Effector memory CD8-positive, alpha-beta T cell (primary cell): ENCODE measurements at places on chromosomes 7 and 10.

DNA sequence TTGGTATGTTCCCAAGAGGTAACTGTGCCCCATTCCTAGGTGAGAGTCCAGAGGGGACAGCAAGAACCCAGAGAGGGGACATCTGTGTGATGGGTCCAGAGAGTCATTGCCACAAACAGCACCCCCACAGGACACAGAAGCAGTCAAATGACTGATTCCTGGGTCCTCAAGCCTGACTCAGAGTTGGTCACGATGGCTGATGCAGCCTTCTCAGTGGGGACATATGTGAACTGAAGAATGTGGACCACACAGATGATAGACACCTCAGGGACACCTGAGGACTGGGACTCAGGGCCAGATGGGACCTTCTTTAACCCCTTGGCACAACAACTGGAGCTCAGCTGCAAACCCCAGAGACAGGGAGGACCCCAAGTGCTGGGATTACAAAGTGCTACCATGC lies 96.5 kb downstream of the STRA8 start:
- no peak overlapping the region for H3K4me3 ChIP-seq
- H3K27ac ChIP-seq = no peak overlapping the region
- H3K4me1 ChIP-seq = no peaks in the 10 kb centered on the region

DNA sequence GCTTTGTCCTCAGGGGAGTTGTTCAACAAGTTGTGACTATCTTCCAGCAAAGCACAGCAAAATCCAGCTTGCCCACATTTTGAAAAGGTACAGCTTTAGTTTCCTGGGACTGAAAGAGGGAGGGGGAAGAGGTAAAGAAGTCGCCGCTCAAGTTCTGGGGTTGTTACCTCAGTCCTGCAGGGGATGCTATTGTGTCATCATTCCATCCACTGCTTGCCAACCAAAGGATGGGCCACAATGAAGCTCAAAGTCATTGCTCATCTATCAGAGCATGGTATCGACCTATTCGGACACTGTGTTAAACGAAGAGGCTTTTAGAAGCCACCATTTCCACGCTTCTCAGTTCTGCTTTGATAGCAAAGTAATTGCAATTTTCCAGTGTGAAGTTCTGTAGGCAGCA lies 34.3 kb downstream of the NPY start:
- H3K4me3 ChIP-seq = no peak overlapping the region
- H3K4me1 ChIP-seq = no peaks in the 10 kb centered on the region
- no peak overlapping the region for H3K27ac ChIP-seq
- H3K36me3 ChIP-seq = no peaks in the 10 kb centered on the region
- DNase-seq = no peak
- H3K27me3 ChIP-seq = peaks cover 41% of the 10 kb centered on the region

GRCh38 chr10:114869520-114869892 lies 47.9 kb downstream of the FHIP2A start:
- no peaks in the 10 kb centered on the region for H3K4me1 ChIP-seq
- H3K36me3 ChIP-seq = peaks cover 10% of the 10 kb centered on the region
- H3K4me3 ChIP-seq = no peak overlapping the region
- no peak for DNase-seq

DNA sequence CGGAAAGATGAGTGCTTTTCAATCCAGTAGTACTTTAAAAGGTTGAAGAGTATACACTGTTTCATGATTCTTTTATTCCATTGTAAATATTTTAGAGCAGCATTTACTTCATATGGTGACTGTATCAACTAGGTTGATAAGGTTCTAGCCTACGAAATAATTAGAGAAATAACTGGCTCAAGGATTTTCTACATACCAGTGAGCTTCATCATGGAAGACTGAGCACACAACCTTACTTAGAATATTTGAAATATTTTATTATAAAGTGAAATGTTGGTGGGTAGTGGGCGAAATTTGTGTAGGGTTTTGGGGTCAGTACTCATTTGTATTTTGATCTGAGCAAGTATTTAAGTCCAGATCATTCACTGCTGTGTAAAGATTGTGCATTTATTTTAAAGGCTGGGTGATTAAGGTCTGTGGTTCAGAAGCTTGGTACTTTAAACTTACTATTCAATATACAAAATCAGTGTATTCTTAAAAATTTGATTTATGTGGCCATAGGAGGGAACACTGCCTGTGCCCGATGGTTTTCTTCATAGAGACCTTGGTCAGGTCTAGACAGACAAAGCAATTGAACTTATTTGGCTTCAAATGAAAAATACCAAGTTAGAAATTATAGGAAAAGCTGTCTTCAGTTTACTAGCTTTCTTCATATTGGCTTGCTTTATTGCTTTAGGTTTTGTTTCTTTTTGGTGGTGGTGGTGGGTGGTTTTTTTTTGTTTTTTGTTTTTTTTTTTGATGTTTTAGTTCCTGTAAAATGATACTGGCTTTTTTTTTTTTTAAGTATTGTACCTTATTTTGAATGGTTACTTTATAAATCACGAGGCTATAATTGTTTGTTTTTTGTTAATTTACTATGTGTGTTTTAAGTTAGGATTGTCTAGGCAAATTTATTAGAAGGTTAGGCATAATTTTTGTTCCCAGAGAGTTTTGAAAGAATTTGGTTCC lies 3.0 kb downstream of the KMT2E start:
- peak overlapping the region; percentile 99 for H3K4me3 ChIP-seq
- H3K27me3 ChIP-seq = no peaks in the 10 kb centered on the region
- H3K27ac ChIP-seq = peak overlapping the region; percentile 100
- H3K4me1 ChIP-seq = peaks cover 44% of the 10 kb centered on the region

DNA sequence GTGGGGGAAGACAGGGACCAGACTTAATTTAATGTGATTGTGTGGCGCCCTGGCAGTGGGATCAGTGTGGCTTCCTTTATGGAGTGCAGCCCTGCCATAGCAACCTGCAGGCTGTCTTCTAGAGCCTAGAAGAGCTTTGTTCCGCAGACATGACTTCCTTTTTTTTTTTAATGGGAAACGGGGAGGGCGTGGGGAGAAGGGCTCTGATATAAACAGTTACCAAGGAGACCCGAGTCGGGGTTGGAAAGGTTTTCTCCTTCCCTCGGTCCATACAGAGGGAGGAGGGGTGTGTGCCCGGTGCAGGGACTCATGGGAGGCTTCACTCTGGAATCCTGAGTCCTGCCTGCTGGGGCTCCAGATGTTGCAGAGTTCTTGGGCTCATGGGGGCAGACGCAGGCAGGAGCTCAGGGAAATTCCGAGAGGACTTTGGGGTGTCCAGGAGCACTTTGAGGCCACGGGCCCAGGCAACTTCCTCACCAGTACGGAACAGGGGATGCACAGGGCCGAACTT lies 26.9 kb downstream of the TMEM120A start:
- no peak overlapping the region for H3K4me3 ChIP-seq
- no peak for DNase-seq
- H3K27me3 ChIP-seq = no peaks in the 10 kb centered on the region
- H3K36me3 ChIP-seq = peaks cover 13% of the 10 kb centered on the region
- H3K4me1 ChIP-seq = no peaks in the 10 kb centered on the region
- no peak overlapping the region for H3K27ac ChIP-seq

DNA sequence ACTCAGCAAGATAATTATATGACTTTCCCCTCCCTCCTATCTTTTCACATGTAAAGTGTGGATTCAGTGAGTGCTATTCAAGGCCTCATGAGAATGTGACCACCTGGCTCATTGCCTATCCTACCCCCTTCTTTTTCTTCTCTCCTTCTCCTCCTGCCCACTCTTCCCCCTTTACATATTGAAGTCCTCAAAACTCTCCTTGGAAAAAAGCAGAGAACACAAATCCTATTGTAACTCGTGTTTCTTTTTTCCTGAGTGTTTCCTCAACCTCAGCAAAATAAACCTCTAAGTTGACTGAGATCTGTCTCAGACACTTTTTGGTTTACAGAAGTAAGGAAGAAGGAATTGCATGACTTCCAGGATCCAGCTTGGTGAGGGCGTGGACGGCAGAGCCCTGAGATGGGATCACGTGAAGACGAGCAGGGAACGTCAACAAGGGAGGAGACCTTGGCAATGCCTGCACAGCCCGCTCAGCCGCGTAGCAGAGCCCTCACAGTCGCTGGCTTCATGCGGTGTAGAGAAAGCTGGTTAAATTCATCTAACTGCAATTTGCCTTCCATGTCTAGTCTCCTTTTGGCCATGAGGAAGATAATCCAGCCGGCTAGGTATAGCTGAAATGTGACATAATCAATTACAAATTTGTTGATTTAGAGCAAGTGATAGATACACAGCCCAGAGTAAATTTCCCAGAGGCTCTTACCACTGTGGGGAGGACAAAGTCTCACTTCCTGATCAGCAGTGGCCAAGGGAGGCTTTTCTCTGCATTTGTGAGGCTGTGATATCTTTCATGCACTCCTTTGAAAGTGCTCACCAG lies 75.7 kb downstream of the LYZL2 start:
- no peaks in the 10 kb centered on the region for H3K4me1 ChIP-seq
- H3K4me3 ChIP-seq = no peak overlapping the region
- peak overlapping the region; percentile 57 for H3K27ac ChIP-seq
- DNase-seq = no peak
- H3K36me3 ChIP-seq = no peaks in the 10 kb centered on the region

DNA sequence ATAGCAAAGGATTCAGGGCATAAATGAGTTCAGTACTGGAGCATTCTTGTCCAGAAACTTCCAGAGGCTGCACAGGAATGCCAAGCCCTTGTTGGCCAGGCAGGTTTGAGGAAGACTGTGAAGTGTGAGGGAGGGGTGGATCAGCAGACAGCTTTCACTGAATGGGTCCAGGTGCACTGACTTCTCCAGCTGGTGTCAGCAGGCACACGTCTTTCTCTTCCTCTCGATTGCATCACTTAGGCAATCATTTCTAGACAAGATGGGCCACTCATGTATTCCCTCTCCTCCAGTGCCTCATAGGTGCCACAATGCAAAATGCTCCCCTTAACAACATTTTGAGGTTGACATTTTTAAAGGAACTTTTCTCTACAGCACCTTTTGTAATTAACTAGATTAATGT lies 15.6 kb upstream of the PLEKHS1 start:
- H3K36me3 ChIP-seq = no peaks in the 10 kb centered on the region
- no peak for DNase-seq
- H3K4me1 ChIP-seq = no peaks in the 10 kb centered on the region
- H3K27ac ChIP-seq = no peak overlapping the region

DNA sequence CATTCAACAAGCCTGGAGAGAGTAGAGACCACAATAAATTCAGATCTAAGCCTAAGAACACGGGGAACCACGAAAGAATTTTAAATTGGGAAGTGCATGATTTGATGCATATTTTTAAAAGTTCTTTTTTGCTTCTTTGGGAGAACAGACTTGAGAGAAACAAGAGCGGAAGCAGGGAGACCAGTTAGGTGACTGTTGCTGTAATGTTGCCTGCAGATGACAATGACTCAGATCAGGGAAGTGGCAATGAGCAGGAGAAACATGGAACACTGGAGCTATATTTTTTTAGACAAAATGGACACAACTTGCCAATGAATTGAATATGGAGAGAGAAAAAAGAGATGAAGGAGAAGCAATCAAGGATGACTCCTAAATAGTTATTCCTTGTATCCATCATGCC lies 125.1 kb downstream of the RAPGEF5 start:
- no peaks in the 10 kb centered on the region for H3K4me1 ChIP-seq
- H3K4me3 ChIP-seq = no peak overlapping the region
- peaks cover 9% of the 10 kb centered on the region for H3K27me3 ChIP-seq
- H3K27ac ChIP-seq = no peak overlapping the region

DNA sequence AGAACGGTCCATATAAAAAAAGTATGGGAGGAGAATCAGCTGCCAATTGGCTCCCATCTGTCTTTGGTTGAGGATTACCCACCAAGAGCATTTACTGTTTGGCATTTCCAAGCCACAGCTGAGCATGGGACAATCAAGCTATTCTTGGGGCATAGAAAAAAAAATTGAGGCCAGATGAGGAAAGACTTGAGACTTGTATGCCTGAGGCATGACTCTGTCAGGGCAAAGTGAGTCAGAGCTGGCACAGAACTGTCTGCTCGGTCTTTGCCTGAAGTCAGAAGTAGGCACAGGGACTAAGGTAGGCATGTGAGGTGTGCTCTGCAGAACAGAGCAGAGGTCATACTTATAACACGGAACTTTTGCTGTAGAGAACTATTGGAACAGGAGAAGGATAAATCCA lies 126.5 kb upstream of the CHRM2 start:
- H3K27me3 ChIP-seq = no peaks in the 10 kb centered on the region
- no peak for DNase-seq
- H3K27ac ChIP-seq = no peak overlapping the region
- H3K4me1 ChIP-seq = no peaks in the 10 kb centered on the region

DNA sequence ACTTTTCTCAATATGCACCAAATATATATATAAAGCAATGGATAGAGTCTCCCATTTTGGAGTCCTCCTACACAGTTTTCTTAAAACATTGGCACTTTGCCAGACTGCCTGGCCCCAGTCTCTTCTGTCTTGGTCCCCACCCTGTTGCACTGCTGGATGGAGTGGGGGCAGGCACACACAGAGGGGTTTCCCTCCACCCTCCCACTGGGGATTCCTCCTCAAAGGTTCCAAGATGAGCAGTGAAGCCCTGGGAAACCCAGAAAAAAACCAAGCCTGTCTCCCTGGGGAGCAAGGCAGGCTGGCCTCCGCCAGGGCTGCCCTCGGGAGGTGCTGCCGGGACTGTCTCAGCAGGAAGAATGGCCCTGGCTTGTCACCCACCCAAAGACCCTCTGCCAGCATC lies 68.0 kb downstream of the SH3PXD2A start:
- no peak for DNase-seq
- H3K4me3 ChIP-seq = no peak overlapping the region
- peaks cover 31% of the 10 kb centered on the region for H3K27me3 ChIP-seq
- no peak overlapping the region for H3K27ac ChIP-seq

DNA sequence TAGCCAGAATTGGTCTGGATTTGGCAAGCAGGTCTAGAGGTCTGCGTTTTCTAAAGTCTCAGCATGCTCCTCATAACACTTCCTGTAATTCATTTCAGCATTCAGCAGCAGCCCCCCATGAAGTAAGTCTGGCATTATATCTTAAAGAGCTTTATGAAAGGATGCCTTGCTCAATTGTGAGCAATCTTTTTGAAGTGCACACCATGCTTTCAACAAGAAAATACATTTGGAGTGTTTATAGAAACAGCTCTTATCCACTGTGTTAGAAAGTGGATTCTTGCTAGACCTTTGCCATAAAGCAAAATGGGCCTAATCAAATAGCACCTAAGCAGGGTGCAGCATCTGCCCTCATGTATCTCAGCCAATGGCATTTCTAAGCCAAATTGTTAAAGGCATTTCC lies 378.0 kb upstream of the AKR1E2 start:
- H3K27ac ChIP-seq = no peak overlapping the region
- H3K36me3 ChIP-seq = no peaks in the 10 kb centered on the region
- no peak for DNase-seq
- H3K4me1 ChIP-seq = no peaks in the 10 kb centered on the region
- H3K4me3 ChIP-seq = no peak overlapping the region
- peaks cover 10% of the 10 kb centered on the region for H3K27me3 ChIP-seq

DNA sequence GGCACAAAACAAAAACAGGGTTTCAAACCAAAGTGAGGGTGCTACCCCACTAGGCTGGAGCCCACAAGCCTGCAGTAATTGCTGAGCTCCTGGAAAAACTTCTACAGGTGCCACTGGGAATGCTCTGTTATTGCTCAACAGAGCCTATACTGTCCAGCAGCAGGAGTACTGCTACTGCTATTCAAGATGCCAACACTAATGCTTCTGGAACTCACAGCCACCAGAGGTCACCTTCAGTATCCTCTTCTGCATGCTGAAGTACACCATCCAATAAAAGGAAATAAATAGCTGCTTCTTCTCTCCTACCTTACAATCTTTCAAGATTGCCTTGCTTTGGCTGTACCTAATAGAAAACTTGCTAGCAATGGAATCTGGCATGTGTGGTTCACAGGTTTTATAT lies 222.0 kb downstream of the LRRN3 start:
- H3K27ac ChIP-seq = no peak overlapping the region
- H3K36me3 ChIP-seq = no peaks in the 10 kb centered on the region
- no peak for DNase-seq
- no peak overlapping the region for H3K4me3 ChIP-seq
- H3K4me1 ChIP-seq = no peaks in the 10 kb centered on the region

GRCh38 chr7:19105546-19105945 lies 11.9 kb downstream of the TWIST1 start:
- no peak overlapping the region for H3K27ac ChIP-seq
- no peak overlapping the region for H3K4me3 ChIP-seq
